ENCODE measurements at places on chromosomes 7 and 10.

GRCh38 chr10:86078639-86079035, 288.0 kb downstream of the GRID1 start:
- no peak for DNase-seq

GRCh38 chr7:83655951-83656556, 7.1 kb upstream of the SEMA3E start:
- peak; percentile 40 for DNase-seq

DNA sequence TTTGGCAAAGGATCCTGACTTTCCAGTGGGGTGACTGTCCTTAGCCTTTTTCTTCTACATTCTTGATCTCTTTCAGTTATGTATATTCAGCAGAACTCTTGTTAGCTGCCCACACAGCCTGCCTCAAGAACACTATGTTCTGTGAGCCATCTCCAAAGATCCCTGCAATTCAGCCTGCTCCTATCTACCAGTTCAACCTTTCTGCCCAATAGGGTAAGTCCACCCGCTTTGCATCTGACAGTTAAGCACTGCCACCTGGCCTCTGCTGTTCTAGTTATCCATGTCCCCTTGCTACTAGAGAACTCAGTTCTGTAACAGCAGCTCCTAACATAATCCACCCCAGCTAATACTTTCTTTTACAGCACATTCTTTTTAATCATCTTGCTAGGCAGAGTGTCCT, 13.5 kb downstream of the OR9A2 start:
- DNase-seq: no peak

- DNase-seq: no peak
These were observed 7.8 kb upstream of the BTRC start for GRCh38 chr10:101346177-101346576.

DNA sequence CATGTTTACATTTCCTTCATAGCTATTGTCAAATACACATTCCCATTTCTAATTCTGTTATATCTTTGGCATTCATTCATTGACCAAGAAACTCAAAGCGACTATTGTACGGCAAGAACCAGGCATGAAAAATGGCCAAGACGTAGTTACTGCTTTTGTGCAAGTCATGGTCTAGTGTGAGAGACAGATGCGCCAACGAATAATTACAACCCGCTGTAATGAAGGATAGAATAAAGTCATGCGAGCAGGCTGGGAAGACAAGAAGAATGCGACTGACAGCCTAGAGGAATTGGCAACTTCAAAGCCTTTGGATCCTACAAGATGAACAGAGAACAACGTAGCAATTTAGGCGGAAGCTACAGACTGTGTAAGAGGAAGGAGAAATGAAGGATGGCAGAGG, 221.2 kb downstream of the CALN1 start:
- no peak for DNase-seq

DNA sequence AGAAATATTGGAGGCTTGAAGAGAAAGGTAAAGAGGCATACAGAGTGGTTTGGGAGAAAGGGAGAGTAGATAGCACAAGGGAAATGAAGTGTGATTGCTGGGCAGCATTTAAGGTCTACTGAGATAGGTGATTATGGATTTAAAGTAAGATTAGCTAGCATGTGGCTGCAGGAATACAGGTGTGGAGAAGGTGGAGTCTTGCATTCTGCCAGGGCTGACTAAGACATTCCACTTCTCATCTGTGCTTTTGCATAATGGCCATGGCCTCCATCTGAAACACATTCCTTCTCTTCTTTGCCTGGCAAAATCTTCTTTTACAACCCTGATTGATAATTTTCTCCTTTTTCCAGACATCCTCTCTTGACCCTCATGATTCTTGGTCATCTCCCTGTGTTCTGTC, 31.6 kb upstream of the PCGF5 start:
- no peak for DNase-seq
